Fibroblast of the aortic adventitia (primary cell): ENCODE measurements at places on chromosomes 6 and 20. TPM values are rescaled to one million over a fixed set of nuclear protein-coding genes. Genes with fewer than 3 reads are reported as not detected.

Gene LCA5
- total RNA-seq, result 7.4 and 12.1 TPM in 2 replicates

Gene ENPP4
- total RNA-seq, result 0.99 and 6.1 TPM in 2 replicates

Gene PHACTR1
- 0.49 and 0.99 TPM in 2 replicates for total RNA-seq

Gene PGC
- total RNA-seq, result not detected in 2 replicates

Gene ULBP1
- total RNA-seq, result 0.65 and 1.7 TPM in 2 replicates

Gene BNIP5
- not detected in 2 replicates for total RNA-seq

Gene PTPRK
- 27.1 and 70.2 TPM in 2 replicates for total RNA-seq

Gene COL12A1
- total RNA-seq, result 139 and 342 TPM in 2 replicates

Gene C6orf58
- not detected in 2 replicates for total RNA-seq

Gene GTSF1L
- not detected in 2 replicates for total RNA-seq

Gene DPPA5
- total RNA-seq, result not detected in 2 replicates
